ENCODE measurements at places on chromosomes 3 and 15.

DNA sequence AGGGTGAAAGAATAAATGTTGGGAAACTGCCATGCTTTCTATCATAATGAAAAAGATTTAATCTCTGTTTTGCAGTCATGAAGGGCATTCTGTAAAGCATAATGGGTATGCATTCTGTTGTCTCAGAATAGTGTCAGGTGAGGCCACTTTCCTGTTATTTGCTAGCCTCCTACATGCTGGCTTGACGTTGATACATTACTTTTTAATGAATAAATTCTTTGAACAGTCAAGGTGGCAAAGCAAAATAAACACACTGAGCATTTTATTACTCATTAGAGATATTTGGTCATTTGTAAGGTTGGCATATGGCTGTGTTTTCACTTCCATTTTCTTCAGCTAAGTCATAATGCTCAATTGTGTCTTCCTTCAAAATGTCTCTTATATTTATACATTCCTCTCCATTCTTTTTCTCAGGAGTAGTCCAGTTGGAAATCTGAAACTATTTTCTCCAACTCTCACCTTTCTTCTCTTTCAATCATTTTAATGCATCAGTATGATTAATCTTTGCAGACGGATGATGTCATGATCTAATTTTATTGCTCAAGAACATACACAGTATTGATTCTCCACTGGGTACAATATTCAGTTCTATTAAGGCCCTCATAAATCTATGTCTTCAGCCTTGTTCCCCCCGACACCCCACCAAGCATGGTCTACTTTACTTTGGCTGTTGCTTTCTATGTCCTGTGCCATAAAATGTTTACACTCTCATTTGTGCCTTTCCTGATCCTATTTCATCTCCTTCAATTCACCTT is 290.7 kb downstream of the GBE1 start:
- DNase-seq, result no peak

GRCh38 chr3:59245859-59246501 is 196.2 kb upstream of the CFAP20DC start:
- no peak for DNase-seq

DNA sequence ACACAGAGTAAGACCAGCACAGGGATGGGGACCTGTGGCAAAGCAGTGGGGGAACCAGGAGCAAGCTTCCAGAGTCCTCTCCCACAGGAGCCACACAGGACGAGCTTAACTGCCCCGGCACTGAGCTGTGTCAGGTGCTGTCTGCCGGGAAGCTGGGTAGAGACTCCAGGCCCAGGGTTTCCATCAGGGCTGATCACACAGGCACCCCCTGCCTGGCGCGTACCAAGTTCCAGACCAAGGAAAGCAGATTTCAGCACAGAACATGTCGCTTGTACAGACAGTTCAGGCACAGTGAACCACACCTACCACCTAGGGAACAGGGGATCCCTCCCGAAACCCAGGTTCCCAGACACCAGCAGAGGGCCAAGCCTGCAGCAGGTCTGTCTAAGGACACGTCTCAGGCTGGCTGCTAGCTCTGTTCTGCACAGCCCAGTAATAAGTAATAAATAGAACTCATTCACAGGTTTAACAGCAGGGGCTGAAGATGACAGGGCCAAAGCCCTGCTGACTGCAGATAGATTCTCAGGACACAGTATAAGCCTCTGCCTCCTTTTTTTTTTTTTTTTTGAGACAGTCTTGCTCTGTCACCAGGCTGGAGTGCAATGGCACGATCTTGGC is 30.2 kb upstream of the OCA2 start:
- no peak for DNase-seq

GRCh38 chr15:98916826-98917225 is 90.8 kb downstream of the PGPEP1L start:
- no peak for DNase-seq

DNA sequence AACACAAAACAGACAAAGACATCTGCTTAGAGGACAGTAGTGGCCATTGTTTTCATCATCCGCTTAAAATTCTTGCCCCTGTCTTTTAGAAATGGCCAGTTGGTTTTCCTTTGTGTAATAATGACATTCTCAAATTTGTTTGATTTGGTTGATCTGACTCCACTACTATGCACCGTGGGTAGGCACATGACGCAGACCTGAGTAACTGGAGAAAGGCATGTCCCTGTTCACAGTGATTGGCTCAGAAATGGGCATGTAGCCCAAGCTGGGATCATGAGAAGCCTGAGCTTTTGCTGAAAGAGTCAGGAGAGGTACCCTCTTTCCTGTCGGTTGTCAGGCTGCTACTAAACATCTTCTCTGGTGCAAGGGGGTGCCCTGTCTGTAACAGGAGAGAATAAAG is 36.6 kb upstream of the MAGI1 start:
- no peak for DNase-seq

GRCh38 chr3:44831232-44831631 is 30.5 kb upstream of the TMEM42 start:
- DNase-seq, result no peak

GRCh38 chr15:26806151-26806550 is 33.3 kb upstream of the GABRB3 start:
- no peak for DNase-seq

- no peak for DNase-seq
Measured at GRCh38 chr3:113278599-113278955, 67.2 kb downstream of the BOC start.

- no peak for DNase-seq
Measured at GRCh38 chr15:88120026-88120425, 136.5 kb downstream of the NTRK3 start.

DNA sequence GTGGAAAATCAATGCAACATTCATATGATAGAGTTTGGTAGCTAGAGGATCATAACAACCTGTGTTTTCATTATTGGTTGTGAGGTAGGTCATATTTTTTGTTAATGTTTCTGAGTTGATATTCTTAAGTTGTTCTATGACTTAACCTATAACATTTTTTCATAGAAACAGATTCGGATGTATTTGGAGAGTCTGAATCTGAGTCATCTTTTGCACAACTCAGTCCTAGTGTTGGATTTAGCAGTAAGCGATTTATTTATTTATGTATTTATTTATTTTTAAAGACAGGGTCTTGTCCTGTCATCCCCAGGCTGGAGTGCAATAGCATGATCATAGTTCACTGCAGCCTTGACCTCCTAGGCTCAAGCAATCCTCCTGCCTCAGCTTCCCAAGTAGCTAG is 292.8 kb upstream of the ZNF717 start:
- no peak for DNase-seq

DNA sequence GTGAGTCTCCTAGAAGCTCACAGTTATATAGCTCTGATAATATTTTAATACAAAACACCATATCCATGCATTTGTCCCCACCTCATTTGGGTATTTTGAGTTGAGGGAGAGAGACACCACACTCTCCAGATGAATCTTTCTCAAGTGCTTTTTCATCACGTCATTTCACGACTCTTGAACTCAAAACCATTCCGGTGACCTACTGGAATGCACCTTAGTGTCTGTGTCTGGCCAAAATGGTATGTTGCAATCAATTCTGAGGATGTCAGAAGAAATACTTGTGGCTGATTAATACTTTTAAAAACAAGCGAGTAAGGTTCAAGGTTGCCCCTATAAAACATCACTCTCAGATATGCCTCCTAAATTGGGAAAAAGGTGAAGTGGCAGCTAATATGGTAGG is 352.6 kb upstream of the ICE2 start:
- no peak for DNase-seq

DNA sequence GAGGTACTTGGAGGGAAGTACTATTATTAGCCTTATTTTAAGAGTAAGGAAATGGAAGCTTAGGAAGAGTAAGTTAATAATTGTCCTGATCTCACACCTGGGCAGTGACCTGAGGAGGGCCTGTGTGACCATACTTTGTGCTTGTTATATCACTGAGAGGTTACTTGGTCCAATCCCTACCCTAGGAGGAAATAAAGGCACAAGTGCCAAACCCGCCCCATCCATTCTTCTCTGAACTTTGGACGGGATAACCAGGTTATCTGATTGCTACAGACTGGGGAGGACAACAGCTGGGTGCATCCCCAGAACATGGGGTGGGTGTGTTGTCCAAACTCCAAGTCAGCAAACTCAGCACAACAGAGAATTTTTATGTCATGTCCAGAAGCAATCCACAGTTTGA is 77.7 kb upstream of the NR2E3 start:
- DNase-seq, result no peak

- DNase-seq, result peak; percentile 27
Measured at GRCh38 chr3:51705276-51706020, 1.4 kb upstream of the GRM2 start.

GRCh38 chr15:57751177-57751800 is 44.8 kb downstream of the POLR2M start:
- DNase-seq, result no peak

GRCh38 chr3:47989981-47990440 is 26.2 kb downstream of the MAP4 start:
- DNase-seq, result peak; percentile 64

GRCh38 chr3:50573566-50574443 is 4.5 kb downstream of the HEMK1 start:
- DNase-seq, result no peak

- no peak for DNase-seq
Measured at GRCh38 chr3:128945041-128945877, 48.6 kb downstream of the CFAP92 start.

GRCh38 chr3:34362910-34363309 is 564.5 kb downstream of the PDCD6IP start:
- DNase-seq, result no peak

GRCh38 chr3:42164656-42165055 is 73.5 kb downstream of the TRAK1 start:
- DNase-seq, result no peak

- DNase-seq, result no peak
Measured at GRCh38 chr15:38685686-38686339, 121.2 kb upstream of the RASGRP1 start.

GRCh38 chr15:33209575-33210481 is 15.3 kb upstream of the FMN1 start:
- DNase-seq, result no peak

GRCh38 chr15:78402061-78402610 is 35.9 kb upstream of the IREB2 start:
- no peak for DNase-seq

DNA sequence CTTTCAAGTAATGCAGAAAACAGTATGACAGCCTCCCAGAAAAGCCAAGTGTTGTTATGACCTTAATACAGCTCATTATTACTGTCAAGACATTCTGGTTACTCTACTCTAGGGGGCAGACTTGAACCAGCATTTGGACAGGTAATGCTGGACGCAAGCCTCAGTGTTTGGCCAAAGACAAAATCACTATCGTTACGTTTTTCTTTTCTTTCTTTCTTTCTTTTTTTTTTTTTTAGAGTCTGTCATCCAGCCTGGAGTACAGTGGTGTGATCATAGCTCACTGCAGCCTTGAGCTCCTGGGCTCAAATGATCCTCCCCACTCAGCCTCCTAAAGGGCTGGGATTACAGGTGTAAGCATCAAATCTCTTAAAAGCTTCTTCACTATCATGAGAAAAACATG is 29.4 kb upstream of the TMEM45A start:
- DNase-seq, result no peak

DNA sequence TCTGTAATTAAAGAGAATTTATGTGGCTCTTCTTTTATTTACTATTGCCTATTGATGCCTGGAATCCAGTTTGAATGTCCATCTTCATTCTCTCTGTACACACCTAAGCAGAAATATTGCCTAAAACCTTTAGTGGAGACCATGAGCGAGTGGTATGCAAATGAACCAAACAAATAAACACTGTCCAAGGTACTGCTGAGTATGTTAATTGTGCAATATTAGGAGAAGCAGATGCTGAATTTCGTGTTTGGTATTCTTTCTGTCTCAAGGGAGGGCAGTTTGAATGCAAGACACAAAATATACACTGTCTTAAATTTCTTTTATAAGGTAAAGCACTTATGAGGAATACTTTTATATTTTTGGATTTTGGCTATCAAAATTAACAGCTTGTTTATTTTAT is 440.9 kb downstream of the RBMS3 start:
- DNase-seq, result no peak

DNA sequence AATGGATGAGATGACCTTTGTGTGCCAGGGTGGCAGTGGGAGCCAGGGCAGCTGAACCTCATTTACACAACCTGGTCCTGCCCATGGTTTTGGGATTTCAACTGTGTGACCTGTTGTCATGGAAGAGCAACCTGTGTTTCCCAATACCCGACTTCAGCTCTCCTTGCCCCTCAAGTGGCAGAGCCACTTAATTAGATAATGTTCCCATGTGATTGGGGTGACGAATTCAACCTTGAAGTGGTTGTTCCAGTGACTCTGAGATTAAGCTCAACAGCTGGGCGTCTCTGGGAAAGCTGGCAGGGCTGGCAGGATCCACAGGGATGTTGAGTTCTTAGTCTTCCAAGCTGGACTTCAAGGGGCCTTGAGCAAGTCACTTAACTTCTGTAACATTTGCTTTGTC is 71.0 kb downstream of the THSD4 start:
- peak; percentile 56 for DNase-seq

GRCh38 chr3:150455341-150455740 is 47.2 kb downstream of the TSC22D2 start:
- DNase-seq, result no peak

- peak; percentile 63 for DNase-seq
Measured at GRCh38 chr15:101617390-101617965, 34.7 kb downstream of the TM2D3 start.

DNA sequence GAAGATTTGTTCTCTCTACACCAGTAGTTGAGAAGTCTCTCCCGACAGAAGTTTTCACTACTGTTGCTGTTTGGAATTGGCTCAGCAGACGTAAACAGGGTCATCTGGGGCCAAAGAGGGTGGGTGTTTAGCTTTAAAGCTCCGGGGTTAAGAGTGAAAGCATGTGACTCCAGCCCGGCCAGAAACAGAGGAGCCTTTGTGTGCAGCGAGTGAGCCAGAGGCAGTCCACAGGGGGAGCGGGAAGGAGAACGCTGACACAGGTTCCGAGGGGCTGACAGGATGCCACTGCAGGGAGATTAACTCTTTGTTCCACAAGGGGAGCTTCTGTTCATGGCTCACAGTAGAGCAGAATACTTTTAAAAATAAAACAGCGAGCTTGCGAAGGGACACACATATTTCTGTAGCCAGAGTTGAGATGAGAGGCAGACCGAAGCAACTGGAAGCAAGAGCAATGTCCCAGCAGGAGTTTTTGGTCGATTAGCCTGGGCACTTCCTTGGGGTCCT is 26.9 kb downstream of the BMF start:
- DNase-seq, result peak; percentile 84

DNA sequence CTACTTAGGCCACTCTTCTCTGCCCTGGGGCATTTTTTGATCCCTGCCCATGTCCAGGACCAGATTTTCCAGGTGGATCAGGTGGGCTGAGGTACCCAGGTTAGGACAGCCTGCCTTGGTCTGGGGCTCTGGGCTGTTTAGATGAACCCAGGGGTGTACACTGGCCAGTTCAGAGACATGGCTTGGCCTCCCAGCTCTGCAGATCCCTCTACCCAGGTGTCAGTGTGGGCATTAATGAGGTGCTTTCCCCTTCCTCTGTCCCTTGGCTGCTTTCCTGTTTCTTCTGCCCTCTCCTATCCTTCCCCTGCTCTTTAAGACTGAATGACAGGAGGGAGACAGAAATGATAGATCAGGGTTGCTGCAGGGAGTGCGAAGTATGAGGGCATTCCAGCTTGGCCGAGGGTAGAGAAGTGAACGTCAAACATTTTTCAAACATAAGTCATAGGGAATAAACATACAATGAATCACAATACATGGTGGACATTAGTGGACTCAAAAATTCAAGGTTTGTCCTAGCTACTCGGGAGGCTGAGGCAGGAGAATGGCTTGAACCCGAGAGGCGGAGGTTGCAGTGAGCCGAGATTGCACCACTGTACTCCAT is 30.5 kb downstream of the RTP1 start:
- no peak for DNase-seq
